ENCODE measurements at places on chromosomes 2 and 18.

GRCh38 chr18:72470391-72470790 is 73.8 kb downstream of the CBLN2 start:
- DNase-seq: no peak

GRCh38 chr2:20599861-20600461 is 50.9 kb downstream of the HS1BP3 start:
- DNase-seq: no peak

DNA sequence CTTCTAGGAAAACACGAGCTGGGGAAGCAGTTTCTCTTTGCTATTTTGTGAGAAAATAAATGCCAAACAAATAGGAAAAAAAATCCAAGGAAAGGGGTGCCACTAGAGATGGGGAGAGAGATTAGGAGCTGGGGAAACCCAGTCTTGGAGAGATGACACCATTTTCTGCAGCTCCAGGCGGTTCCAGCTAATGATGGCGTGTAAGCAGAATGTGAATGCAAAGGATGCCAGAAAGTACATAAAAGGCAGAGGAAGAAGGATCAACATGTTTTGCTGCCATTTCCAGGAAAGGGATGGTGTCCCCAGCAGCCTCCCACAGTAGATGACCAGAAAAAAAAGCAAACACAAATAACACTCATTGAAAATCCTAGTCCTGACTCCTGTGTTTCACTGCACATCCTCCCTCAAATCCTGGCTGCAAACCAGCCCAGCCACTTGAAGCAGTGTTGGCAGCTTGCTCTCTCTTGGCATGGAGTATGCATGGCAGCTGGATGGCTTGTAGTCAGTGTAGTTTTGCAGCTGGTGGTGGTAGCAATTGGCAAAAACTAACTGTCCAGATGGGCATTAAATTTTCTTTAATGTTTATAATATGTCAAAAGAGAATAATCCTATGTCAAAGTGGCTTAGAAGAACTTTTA is 93.6 kb downstream of the FTCDNL1 start:
- peak; percentile 78 for DNase-seq

GRCh38 chr2:27379383-27379835 is 1.1 kb downstream of the ZNF513 start:
- no peak for DNase-seq

DNA sequence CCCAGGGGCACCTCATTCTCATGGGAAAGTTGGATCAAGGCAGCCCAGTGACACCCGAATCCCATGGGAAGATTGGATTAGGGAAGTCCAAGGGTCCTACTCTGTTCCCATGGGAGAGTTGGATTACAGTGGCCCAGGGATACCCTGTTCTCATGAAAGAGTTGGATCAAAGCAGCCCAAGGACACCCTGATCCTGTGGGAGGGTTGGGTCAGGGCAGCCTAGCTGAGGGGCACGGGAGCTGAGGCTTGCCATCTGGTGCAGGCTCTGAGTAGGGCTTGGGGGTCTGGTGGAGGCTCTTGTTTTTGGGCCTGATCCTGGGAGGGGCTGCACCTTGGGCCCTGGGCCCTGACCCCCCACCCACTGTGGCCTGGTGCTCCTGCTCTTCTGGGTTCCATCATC is 87.1 kb downstream of the ACKR3 start:
- DNase-seq: no peak

DNA sequence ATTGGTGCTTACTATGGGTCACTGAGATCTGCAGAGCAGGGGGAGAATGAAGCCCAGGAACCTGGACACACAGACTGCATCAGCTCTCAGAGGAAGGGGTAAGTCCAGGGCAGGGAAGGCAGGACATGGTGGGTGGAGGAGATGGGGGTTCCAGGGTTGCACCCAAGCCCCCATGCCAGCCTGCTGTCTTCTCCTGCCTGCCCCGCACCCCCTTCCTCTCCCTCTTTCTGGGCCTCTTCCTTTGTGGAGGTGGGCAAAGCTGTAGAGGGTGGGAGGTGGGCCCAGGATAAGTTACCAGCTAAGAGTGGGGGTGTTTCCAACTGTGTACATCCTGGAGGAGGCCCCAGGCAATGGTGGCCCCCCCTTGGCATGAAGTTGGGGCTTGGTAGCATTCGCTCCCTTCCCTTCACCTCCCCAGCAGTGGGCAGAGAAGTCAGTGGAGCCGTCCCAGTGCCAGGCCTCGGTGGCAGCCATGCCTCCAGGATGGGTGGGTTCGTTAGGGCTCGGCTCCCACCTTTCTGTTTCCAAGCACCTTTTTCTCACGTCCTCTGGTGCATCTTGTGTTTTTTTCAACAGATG is 132.2 kb downstream of the CLIP4 start:
- no peak for DNase-seq

DNA sequence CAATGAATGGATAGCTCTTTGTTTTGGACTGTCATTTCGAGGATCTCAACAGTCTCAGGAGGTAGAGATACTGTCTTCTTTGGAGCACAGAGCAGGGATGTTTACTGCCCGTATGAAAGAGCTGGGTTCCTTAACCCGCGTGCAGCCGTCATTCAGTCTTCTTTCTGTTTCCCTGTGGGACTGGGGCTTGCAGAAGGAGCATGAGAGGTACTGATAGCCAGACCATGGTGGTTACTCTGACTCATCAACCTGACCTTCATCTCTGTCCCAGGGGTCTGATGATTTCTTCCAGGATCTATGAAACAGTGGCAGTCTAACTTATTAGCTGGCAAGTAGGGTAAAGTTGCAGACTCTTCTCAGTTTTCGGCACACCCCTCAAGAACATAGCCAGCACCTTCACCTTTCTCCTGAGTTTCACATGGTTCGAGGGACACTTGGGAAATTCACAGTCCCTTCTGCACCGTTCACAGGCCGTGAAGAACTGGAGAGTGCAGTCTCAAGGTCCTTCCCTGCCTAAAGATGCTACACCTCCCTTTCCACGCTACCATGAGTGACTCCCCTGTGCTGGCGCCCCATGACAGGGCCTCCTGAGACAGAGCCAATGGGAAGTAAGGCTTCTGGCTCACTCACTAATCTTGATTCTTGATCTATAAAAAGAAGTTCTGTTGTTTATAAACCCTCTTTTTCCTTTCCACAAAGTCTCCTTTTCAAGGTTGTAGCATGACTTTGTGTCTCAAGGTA is 226.2 kb downstream of the MC4R start:
- no peak for DNase-seq

- DNase-seq: no peak
Measured at GRCh38 chr18:34709104-34709503, 994 bp upstream of the DTNA start.

GRCh38 chr2:219125225-219125885 is 35.3 kb downstream of the NHEJ1 start:
- DNase-seq: no peak

- peak; percentile 48 for DNase-seq
Measured at GRCh38 chr2:75100011-75100800, 99.1 kb downstream of the TACR1 start.

- no peak for DNase-seq
Measured at GRCh38 chr2:19933351-19933981, 31.7 kb upstream of the TTC32 start.

Measured in NCI-H2081 (cell line).